SK-N-DZ (cell line): ENCODE measurements at places on chromosomes 11 and 22.

DNA sequence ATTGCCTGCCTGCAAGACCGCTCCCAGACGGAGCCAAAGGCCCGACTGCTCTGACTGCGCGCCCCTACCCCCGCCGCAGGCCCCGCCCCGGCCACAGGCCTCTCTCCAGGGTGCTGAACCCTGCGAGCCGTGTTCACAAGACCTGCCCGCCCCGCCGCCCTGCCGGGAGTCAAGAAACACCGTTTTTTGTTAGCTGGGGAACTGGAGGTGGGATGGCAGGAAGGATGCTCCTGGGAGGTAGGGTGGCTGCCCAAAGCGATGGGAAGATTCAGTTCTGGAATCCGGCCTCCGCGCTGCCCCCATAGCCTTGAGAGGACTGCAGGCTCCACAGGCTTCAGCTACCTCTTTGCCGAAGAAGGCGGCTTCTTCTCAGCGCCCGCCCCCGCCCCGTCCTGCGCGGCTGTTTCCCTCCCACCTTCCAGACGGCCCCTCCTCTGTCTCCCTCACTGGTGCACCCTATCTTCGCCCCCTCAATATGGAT is 2.7 kb upstream of the PDE2A start:
- peak; percentile 53 for DNase-seq

GRCh38 chr11:45092901-45093760 is 53.3 kb upstream of the PRDM11 start:
- DNase-seq = no peak

DNA sequence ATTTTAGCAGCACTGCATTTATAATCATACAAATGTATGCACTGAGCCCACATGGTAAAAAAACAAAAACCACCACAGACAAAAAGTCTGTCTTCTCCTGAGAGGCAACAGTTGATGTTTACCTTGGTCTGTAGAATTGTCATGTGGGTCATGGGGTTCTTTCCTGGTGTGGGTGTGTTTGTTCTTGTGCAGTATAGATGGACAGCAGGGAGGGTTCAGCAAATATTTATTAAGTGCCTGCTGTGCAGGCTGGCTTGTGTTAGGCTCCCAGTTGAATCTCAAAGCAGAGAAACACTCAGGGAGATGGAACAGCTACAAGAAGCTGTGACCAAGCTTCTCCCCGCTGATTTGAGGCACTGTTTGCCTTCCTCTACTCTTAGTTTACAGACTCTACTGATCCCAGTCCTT is 82.2 kb downstream of the PISD start:
- DNase-seq = no peak

- DNase-seq = no peak
These were observed 23.8 kb downstream of the KCNQ1 start for GRCh38 chr11:2468363-2469235.

DNA sequence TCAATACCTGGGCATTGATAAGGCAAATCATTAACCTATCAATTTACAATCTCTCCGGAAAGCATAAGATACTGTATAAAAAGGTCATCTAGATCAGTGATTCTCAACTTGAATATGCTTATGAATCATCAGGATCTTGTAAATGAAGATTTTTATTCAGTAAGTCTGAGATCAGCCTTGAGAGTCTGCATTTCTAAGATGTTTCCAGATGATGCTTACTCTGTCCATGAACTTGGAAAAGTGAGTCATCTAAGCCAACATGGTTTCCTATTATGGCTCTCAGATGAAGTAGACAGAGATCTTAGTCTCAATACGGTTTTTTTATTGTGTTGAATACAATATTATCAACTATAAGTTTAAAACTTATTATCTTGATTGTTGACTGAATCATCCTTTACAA is 226.4 kb upstream of the KIRREL3 start:
- DNase-seq = no peak

DNA sequence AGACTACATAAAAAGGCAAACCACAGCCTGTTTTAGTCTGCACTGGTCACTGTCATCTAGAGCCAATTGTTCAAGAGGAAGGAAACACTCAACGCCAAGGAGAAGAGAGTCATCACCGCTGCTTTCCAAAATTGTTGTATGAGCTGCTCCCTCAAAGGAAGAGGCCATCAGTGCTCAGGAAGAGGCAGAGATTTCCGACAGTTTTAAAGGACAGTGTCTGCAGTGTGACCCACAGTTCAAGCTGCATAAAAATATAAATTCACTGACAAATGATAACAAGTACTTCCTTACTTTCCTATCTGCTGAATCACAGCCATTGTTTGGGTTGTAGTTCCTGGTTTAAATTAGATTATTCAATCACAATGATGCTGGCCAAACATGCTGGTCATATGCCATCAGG is 16.4 kb downstream of the PRCP start:
- DNase-seq = no peak

DNA sequence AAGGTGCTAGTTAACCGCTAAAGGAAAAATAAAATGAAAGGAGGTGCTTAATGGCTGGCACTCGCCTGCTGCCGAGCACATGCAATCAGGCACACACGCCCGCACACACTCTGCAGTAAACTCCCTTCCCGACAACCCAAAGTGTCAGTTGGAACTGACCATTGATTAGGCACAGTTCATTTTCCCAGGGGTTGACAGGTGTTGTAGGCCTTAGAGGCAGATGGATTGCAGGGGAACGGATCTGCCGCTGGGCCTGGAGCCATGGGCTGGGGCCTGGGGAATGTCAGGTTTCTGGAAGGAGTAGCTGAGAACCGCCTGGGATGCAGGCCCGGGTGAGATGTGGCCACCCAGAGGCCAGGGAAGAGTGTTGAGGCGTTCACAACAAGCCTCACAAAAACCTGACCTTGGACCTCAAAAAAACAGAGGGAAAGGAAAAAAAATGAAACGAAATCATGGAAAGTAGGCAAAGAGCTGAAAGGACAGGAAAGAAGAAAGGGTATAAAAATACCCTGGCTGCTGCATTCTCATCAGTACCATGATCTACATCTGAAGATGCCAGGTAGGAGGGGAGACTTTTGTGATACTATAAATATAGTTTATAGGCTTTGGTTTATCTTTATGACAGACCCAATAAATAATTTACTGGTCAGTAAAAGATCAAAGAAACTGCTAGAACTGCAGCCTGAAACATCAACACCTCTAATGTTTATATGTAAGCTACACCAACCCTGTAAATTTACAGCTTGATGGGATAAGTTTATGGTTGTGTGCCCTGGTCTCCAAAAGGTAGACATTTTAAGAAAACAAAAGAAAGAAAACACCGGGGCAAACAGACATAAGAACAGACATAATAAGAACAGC is 313.4 kb downstream of the BUD13 start:
- peak; percentile 2 for DNase-seq

DNA sequence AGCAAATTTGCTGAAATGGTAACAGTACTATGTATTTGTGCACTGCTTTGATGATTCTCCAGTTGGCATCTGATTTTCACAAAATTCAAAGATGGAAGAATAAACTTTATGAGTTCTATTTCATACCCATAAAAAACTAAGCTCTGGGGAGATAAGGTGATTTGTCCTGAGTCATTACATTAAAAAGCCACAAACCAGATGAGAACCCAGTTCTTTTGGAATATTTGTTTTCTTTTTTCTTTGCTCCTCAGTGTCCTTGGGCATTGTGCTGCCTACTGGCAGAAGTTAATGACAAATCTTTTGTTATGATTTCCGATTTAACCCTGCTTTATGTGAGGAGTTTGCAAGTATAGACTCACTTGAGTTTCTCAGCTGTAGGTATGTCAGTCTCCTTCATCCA is 45.4 kb upstream of the AMOTL1 start:
- DNase-seq = no peak

- DNase-seq = no peak
These were observed 17.2 kb downstream of the PPFIBP2 start for GRCh38 chr11:7531011-7531410.

- DNase-seq = no peak
These were observed 13.6 kb downstream of the IPO7 start for GRCh38 chr11:9397746-9398680.

- no peak for DNase-seq
These were observed 1221.0 kb downstream of the JRKL start for GRCh38 chr11:97610854-97611253.

GRCh38 chr11:126129727-126130671 is 67.3 kb upstream of the CDON start:
- DNase-seq = no peak

DNA sequence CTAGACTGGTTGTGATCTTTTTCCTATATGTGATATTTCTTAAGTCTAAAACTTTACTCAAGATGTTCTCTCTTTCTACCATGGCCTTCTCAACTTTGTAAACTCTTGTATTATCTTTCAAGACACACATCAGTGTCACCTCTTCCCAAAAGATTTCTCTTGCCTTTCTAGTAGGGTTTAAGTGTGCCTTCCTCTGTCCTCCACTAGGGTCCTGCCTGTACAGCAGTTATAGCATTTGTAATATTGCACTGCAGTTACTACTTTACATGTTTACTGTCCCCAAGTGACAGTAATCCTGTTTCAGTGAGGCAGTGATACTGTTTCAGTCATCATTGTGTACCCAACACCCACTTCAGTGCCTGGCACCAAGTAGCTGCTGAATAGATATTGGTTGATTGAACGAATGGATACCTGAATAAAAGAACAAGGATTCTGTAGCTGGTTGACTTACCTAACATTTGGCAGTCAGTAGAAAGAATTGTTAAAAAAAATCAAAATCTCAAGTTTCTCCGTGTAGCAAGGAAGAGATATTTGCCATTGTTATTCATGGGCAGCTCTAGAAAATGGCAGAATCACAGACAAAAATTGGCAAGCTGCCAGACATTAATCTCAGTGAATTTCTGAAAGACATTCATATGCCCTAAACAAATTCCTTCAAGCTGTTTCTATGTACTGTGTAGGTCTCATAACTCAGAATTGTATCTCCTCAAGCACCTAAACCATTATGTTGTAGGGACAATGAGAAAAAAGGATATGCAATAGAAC is 79.4 kb downstream of the RBMXL2 start:
- DNase-seq = no peak

DNA sequence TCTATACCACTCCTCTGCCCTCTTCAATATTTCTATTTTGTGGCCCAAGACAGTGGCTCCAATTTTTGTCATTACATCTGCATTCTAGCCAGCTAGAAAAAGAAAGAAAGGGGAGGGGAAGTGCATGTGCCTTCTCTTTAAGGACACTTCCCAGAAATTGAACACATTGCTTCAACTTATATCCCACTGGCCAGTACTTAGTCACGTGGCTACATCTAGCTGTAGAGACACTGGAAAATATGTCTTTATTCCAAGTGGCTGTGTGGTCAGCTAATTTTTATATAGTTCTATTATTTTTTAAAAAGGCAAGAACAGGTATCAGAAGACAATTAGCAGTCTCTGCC is 200.4 kb downstream of the SNX19 start:
- no peak for DNase-seq

- no peak for DNase-seq
These were observed 79.4 kb downstream of the ATM start for GRCh38 chr11:108302121-108302785.

- DNase-seq = no peak
These were observed 1.5 kb downstream of the SLC2A11 start for GRCh38 chr22:23859201-23859600.

- DNase-seq = no peak
These were observed 14.8 kb downstream of the CTTN start for GRCh38 chr11:70413151-70413550.

DNA sequence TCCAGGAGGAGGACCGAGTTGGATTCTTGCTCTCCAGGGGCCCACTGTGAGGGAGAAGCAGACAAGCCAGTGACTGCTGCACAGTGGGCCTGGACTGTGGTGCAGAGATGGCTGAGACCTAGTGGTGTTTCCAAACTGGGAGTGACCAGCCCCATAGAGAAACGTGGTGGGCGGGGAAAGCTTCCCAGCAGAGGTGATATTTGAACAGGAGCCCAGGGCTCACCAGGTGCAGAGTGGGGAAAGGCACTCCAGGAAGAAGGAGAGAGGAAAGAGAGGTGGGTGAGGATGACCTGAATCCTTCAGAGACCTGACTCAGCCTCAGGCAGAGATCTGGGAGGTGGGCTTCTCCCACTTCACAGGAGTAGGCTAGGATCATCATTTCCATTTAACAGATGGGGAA is 52.1 kb upstream of the RASD2 start:
- DNase-seq = no peak
